ENCODE measurements at places on chromosomes 16 and 17.

DNA sequence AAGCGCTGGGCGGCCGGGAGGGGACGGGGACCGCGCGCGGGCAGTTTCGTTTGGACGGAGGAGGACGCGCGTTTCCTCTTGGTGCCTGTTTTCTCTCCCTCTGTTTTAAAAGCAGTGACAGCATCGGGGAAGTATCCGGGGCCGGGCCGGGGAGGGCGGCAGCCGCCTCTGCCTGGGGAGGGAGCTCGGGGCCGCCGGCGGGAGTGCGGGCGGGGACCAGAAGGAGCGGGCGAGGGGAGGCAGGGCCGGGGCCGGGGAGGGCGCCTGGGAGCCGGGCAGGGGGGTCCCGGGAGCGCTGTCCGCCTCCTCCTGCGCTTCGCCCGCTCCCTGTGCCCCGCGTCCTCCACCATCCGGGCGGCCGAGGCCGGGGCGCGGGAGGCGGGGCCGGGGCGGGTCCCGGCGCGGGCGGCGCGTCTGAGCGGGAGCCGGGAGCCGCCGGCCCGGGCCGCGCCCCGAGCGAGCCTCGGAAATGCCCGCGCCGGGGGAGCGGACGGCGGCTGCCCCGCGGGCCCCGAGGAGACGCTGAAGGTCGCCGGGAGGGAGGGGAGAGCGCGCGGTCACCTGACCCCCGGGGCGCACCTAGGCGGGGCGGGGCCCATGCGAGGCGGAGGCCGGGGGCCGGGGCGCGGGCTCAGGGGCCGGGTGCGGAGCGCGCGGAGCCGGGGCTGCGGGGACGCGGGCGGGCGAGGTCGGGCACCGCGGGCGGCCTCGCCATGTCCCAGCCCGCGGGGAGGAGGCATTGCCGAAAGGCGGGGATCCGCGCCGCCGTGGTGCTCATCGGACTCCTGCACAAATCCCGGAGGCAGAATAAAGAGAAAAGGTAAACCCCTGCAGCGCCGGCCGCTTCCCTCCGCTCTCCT lies 57.3 kb downstream of the RAP1GAP2 start:
- no peak for DNase-seq

DNA sequence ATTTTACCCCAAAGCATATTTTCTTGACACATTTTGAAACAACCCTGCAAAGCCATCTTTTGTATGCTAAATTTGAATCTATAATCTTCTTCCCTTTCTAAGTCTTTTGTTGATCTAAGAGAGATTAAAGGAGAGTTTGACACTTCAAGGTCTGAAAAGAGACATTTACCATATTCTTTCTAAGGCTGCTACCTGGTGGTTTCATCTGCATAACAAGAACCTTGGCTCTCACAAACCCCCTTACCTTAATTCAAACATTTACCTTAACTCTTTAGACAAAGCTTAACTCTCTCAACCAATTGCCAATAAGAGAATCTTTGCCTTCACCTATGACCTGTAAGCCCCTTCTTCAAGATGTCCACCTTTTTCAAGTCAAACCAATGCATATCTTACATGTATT lies 1143.6 kb downstream of the CDH11 start:
- no peak for DNase-seq

DNA sequence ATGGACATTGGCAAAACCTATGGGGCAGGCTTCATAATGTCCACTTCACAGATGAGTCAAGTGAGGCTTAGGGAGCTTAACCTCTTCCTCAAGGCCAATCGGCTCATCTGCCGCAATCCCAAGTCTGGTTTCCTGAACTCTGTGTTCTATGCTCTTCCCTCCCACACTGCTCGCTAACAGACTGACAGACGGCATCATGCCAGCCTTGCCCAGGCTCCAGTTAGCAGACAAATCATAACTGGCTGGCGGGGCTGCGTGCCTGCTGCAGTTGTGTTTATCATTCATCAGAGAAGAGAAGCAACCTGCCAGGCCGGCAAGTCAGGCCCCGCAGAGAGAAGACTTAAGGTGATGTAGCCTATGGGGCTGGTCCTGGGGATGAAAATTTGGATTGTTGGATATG lies 216.2 kb upstream of the ASIC2 start:
- no peak for DNase-seq

DNA sequence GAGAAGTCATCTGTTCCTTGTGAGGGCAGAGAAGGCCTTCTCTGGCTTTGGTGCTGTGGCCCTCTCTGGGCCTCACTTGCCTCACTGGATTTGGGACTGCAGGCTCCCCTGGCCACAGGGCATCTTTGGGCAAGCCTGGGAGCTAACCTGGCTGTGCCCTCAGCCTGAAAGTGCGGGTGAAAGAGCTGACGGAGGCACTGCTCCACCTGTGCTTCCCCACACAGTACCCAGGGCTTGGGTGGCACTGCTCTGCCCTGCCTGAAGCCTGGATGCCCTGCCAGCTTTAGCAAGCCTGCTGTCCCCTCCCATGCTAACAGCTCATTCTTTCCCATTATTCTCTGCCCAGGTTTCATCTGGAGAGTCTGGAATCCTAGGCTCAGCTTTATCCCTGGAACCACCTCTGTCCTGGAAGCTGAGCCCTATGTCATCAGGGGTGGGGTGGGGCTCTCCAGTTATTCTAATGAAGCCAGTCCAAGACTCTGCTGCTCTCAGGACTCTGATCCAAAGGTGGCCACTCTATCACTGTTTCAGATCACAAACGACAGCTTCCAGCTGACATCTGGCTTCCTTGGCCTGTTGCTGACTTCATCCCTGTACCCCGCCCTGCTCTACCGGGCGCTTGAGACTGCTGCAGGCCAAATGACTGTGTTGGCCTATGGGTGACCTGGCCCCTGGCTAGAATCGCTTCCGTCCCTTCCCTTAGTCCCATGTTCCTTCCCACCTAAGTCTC lies 29.3 kb downstream of the HIC1 start:
- no peak for DNase-seq

Data from NCI-H1436 treated with DMSO at 0.1 percent for 48 hours (cell line).